Activated naive CD8-positive, alpha-beta T cell treated with anti-CD3 and anti-CD28 coated beads for 36 hours (primary cell): ENCODE measurements at places on chromosomes 7 and 10. TPM values are rescaled to one million over a fixed set of nuclear protein-coding genes. Genes with fewer than 3 reads are reported as not detected.
A peak's percentile ranks its signal among the peaks of the same experiment; 100 is the strongest.

The ZNF117 gene
- 3.2 TPM for total RNA-seq

The MYO1G gene
- 302 TPM for total RNA-seq

The ITIH2 gene
- total RNA-seq: not detected

The GIMAP2 gene
- total RNA-seq: 40.7 TPM

The CHPF2 gene
- 24.5 TPM for total RNA-seq

- H3K4me3 ChIP-seq: peak overlapping the region; percentile 8
- DNase-seq: no peak
- peaks cover 4% of the 10 kb centered on the region for H3K4me1 ChIP-seq
- no peaks in the 10 kb centered on the region for H3K36me3 ChIP-seq
Measured at GRCh38 chr7:74604326-74605020, 53.0 kb upstream of the GTF2I start.

GRCh38 chr7:73749931-73750776 lies 11.6 kb upstream of the ABHD11 start:
- H3K36me3 ChIP-seq: no peaks in the 10 kb centered on the region
- H3K27me3 ChIP-seq: peaks cover 4% of the 10 kb centered on the region

DNA sequence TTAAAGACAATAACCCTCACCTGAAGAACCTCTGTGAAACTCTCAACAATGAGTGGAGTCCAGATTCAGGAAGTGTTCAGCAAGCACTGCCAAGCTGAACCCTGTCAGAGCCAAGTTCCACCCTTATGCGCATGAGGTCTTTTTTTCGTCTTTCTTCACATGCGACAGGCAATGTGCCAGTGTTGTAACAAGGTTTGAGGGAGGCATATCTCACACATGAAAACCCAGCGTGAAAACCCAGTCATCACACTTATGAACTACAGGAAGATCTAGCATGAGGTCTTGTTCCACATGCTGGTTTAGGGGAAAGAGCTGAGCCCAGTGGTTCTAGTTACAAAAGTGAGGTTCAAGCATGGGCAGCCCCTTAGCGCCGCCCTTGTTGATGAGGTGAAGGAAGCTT lies 49.7 kb downstream of the RABGEF1 start:
- H3K27ac ChIP-seq: no peak overlapping the region
- no peaks in the 10 kb centered on the region for H3K4me1 ChIP-seq
- H3K36me3 ChIP-seq: peaks cover 6% of the 10 kb centered on the region
- H3K4me3 ChIP-seq: no peak overlapping the region
- no peaks in the 10 kb centered on the region for H3K27me3 ChIP-seq

- H3K36me3 ChIP-seq: no peaks in the 10 kb centered on the region
- H3K4me1 ChIP-seq: no peaks in the 10 kb centered on the region
- no peak overlapping the region for H3K27ac ChIP-seq
Measured at GRCh38 chr7:79951415-79951814, 183.2 kb upstream of the GNAI1 start.

DNA sequence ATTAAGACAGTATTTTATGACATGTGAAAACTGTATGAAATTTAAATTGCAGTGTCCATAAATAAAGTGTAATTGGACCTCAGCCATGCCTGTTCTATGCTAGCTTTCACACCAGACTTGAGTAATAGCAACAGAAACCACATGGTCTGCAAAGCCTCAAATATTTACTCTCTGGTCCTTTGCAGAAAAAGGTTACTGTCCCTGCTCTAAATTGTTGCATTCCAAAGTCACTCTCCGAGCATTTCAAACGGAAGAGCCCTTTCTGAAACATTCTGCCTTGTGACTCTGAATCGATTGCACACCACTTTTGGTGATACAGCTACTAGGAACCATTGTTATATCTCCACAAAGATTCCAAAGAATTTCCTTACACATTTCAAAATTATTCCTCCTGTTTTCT lies 81.0 kb upstream of the STK17A start:
- H3K4me3 ChIP-seq: no peak overlapping the region
- no peak for DNase-seq
- H3K4me1 ChIP-seq: no peaks in the 10 kb centered on the region
- no peak overlapping the region for H3K27ac ChIP-seq
- H3K36me3 ChIP-seq: no peaks in the 10 kb centered on the region

DNA sequence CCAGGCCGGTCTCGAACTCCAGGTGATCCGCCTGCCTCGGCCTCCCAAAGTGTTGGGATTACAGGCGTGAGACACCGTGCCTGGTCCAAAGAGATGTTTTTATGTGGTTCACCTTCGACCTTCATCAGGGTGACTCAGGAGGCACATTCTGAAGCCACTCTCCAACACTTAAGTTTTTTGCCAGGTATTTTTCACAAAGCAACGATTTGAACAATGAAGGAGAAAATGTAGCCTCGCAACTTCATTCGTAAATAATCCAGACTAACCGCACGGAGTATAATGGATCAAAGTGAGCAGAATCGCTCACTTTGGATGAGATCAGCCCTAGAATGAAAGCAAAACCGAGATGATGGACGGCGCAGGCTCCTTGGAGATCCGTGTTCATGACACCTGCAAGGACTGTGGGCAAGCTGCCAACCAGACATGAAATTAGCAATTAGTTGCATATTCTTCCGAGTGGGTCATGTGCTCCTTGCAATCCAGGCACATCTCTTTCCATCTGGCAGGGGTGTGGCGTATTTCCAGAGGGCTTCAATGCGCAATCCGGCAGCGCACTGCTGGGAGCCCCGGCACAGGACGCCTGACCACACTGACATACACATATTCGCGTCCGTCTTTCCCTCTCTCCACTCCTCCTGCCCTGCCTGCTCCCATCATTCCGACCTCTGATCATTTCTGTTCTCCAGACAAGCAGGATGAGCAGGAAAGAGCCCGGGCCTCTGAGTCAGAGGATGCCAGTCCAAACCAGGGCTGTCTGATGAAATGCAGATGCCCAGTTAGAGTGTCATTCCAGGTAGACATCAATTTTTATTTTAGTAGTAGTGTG lies 148.4 kb downstream of the KLF6 start:
- H3K4me1 ChIP-seq: peaks cover 4% of the 10 kb centered on the region
- no peak for DNase-seq
- H3K36me3 ChIP-seq: no peaks in the 10 kb centered on the region

DNA sequence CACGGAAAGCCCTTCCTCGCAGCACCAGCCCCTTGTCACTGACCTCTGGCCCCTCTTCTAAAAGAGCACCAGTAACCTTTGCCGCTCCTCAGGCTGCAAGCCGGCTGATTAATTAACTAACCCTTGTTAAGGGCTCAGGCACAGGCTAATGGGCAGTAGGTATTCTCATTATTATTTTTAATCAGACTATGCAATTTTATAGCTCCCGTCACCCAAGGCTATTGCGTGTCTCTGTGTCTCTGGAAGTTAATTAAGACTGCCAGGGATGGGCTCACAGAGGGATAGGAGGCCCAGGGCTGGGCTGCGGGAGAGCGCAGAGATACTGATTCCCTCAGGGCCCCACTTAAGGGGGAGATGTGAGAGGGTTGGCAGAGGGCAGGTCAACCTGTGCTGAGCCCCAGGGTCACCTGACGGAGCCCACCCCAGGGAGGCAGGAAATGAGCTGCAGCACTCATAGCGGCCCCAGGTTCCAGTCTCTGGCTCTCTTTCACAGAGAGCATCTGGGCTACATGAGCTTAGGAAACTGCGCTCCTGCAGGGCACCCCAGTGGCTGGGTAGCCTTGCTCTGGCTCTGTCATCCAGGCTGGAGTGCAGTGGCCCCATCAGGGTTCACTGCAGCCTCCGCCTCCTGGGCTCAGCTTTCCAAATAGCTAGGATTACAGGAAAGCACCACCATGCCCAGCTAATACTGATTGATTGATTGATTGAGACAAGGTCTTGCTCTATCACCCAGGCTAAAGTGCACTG lies 92.2 kb upstream of the LRRC4 start:
- DNase-seq: no peak
- no peaks in the 10 kb centered on the region for H3K27me3 ChIP-seq
- no peaks in the 10 kb centered on the region for H3K36me3 ChIP-seq
